Fibroblast of skin of scalp (primary cell): ENCODE measurements at places on chromosomes 16 and 17.

- DNase-seq, result peak; percentile 53
These were observed 28.7 kb downstream of the CCR7 start for GRCh38 chr17:40536295-40537171.

DNA sequence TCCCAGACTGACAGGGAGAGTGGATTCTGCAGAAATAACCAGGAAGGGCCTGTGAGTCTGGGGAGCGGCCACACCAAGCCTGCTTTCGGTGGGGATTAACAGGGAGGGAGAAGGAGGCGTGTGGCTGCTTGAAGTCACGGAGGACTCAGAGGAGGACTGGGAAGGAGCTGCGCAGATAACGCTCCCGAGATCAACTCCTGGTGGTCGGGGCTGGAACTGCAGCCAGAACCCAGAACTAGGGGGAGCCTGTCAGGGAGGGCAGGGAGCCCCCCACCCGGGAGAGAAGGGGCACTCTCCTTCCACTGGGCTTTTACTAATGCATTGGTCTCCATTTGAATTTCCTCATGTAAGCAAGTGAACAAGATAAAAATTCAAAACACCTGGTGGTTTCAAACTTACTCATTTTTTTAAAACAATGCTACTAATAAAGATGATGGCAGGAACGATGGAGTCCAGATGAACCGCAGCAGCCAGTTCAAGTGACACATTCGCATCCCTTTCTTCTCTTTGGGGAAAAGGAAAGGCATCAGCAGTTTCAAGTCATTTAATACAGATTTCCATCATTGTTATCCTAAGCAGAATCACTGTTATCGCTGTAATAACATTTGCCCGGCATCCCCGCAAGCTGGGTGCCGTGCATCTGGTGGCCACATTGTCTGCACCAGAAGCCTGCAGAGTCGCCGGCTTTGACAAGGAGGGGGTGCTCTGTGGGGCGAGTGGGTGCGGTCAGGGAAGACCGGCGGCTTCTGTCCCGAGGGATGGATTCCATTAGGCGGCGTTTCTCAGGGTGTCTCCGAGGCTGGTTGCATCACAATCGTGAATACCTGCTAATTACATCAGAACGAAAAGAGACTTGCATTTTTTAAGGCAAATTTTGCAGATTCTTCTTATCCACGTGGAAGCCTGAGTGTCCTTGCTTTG, 183.0 kb downstream of the FOXL1 start:
- DNase-seq, result peak; percentile 90

DNA sequence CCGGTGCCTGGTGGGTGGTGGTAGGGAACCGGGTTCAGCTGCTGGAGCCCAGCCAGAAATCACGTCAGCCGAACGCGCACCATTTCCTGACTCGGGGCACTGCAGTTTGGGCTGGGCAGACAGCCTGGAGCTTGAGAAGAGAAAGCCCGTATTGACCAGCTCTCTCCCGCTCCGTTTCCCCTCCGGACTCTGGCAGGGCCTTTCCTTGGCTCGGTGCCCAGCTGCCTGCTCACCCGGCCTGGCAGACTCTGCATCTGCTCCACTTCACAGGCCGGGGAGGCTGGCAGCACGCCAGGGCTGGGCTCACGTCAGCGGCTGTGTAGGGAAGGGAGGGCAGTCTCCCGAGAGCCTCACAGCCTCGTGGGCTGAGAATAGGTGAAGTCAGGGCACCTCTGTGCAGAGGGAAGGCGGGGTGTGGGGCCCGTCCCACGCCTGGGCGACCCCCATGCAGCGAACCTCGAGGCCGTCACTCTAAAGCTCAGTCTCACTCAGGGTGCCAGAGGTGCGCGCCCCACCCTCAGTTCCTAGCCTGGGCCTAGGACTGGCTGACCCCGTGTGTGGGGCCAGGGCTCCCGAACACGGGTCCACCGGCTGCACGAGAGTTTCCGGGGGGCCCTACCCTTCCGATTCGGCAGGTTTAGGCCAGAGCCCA, 59.1 kb downstream of the OR1D5 start:
- DNase-seq, result peak; percentile 96

DNA sequence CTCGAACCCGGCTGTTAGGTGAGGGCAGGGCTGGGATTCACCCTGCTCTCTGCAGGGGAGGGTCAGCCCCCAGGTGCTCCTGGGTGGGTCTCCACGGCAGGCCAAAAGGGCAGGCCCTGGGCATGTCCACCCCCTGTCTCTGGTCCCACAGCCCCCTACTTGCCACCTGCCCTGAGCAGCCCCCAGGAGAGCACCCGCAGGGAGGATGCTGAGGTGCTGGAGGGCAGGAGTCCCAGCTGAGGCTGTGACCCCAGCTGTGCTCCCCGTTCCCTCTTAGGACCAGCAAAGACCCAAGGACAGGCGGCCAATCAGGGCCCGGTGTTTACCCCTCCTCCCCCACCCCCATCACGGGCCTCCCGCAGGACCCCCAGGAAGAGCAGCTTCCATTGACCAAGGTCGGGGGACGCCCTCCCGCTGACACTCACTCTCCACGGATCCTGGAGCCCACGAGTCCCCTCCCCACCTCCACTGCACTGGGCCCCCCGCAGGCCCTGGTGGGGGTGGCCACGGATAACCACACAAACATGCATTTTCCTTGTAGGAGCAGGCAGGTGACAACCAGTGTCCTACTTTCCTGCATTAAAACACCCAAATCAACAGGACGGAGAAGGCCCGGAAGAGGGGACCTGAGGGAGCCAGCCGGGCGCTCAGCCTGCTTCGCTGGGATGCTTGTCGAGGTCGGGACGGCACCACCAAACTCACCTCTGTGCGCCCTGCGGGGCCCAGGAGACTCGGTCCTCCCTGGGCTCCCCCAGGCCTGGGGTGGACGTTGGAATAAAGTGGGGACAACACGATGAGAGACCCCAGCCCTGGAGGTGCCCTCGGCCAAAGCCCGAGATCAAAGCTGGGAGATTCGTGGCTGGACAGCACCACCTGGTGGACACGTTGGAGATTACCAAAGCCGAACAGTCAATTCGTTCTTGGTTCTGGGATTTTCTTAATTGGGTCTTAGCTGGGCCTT, 22.5 kb upstream of the ENPP7 start:
- DNase-seq, result peak; percentile 38

DNA sequence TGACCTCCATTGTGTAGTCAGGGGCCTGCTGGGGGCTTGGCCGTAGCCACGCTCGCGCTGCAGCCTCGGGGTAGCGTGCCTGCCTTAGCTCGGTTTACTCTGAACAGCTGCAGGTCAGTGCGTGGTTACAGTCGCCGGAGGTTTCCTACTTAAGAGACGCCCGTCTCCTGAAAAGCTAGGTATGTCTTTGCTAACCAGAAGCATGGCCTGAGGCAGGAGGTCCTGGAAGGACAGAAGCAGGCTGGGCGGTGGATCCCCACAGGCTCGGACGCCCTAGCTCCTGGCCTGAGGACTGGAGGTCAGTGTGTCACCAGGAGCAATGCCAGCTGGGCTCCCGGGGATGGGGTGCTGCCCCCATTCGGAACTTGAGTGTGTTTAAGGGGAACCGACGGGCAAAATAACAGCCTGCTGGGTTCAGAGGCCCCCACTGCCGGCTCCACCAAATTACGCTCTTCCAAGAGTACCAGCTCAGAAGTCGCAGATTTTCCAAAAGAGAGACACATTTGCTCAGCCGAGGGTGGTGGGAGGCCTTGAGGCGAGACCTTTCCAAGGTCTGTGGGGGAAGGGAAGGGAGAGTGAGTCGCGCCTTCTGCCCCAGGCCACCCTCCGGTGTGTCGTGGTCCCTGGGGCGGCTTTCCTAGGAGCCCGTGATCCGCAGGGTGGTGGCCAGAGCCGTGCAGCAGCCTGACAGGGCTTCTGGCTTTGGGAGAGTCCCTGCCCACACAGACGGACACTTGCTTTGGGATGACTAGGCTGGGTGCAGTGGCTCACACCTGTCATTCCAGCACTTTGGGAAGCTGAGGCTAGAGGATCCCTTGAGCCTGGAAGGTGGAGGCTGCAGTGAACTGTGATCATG, 3.9 kb upstream of the GNG13 start:
- no peak for DNase-seq
